ENCODE measurements at places on chromosomes 12 and 14.

GRCh38 chr12:542395-543113 is 82.8 kb downstream of the B4GALNT3 start:
- no peak for DNase-seq

DNA sequence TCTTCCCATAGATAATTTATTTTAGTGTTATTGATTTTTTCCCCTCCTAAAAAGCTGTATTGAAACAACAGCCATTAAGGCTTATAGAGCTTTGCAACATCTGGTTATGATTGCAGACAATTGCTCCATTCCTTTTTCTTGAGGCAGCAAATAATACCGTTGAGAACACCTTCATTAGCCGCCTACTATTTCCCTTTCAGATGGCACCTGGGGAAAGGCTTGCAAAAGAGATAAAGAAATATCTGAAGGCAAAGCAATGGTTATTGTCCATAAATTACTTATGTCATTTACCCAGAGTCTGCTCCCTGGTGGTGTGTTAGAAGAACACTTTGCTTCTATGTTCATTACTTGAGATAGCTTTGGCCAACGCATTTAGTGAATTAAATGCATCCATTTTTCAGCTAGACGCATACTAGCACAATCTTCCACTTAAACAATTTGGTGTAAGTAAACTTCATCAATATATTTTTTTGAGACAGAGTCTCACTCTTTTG is 377.8 kb downstream of the KCNH5 start:
- DNase-seq: no peak

DNA sequence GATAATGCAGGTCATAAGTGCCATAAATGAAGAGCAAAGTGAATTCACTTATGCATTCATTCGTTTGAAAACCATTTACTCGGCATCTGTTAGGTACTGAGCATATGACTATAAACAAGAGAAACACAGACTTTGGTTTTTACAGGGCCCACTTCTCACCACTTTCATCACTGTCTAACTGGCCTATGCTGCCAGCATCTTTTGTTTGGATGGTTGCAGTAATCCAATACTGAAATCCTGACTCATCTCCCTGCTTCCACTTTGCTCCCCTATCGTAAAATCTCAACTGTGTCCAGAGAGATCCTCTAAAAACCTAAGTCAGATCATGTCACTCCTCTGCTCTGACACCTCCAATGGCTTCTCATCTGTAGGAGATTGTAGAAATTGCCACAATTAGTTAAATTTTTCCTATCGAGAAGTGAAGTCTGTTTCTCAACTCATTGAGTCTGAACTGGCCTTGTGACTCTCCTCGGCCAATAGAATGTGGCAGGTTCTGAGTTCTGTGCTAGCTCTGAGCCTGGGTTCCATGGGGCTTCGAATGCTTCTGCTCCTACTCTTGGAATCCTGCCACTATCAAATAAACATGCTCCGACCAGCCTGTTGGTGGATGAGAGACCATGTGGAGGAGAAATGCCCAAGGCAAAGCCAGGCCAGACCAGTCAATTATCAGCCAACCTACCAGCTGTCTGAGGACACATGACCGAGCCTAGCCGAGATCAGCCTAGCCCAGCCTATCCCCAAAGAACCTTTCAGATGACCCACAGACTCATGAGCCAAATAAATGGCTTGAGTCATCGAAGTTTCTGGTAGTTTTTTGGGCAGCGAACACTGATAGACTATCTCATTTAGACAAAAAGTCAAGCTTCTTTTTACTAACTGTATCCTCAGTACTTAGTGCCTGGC is 2.2 kb upstream of the BATF start:
- DNase-seq: no peak

- DNase-seq: no peak
Measured at GRCh38 chr12:81500788-81501187, 258.4 kb downstream of the PPFIA2 start.

DNA sequence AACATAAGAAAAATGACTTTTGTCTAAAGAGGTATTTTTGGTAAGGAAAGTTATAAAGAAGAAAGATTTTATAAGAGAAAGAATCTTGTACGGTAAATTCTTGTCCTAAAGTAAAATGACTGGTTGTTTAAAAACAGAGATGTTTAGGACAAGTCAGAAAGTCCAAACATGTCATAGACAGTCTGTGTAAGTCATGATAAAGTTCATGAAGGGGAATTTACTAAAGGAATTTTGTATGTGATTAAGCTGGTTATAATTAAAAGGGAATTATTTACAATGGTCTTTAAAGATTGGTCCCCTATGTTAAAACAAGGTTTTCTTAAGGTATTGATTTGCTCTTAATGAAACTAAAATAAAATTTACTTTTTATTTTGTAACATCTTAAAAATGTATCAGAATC is 269.4 kb upstream of the CCDC196 start:
- DNase-seq: no peak
